ENCODE measurements at places on chromosomes 3 and 15.

DNA sequence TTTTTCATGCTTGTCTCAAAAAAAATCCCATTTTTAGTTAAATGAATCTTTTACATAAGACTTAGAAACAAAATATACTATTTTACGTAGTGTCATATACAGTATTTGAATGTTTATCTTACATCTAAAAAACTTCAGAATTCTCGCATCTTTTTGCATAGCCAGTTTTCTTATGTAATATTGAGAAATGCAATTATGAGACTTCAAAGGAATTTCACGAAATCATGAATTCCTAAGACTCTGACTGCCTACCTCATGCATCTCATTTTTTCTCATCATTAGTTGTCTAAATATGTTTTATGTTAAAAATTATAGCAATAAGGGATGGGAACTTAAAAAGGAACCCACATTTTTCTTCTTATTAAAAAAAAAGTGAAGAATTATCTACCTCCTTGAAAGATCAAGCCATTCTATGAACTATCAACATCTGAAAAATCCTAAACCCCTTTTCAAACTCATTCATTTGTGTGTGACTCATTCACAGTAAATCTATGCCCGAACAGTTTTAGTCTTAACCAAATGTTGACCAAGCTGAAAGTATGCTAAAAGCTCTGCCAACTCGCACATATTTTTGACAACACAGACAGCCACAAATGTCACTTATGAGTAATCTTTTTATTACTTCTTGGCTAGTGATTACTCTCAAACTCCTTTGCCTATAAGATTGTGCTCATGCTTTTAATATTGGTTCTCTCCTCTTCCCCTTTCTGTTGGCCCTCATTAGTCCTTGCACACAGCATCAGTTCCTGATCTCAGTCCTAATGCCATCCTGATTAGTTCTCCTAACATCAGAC lies 115.9 kb downstream of the DCLK3 start:
- peak; percentile 98 for DNase-seq

GRCh38 chr3:29070959-29071634 lies 209.8 kb upstream of the RBMS3 start:
- peak; percentile 1 for DNase-seq

DNA sequence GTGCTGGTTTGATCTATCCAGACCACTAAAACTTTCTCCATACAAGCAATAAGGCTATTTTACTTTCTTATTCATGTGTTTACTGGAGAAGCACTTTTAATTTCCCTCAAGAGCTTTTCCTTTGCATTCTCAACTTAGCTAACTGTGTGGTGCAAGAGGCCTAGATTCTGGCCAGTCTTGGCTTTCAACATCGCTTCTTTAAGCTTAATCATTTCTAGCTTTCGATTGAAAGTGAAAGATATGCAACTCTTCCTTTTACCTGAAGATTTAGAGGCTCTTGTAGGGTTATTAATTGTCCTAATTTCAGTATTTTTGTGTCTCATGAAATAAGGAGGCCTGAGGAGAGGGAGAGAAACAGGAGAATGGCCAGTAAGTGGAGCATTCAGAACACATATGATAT lies 234.8 kb upstream of the GADL1 start:
- no peak for DNase-seq

DNA sequence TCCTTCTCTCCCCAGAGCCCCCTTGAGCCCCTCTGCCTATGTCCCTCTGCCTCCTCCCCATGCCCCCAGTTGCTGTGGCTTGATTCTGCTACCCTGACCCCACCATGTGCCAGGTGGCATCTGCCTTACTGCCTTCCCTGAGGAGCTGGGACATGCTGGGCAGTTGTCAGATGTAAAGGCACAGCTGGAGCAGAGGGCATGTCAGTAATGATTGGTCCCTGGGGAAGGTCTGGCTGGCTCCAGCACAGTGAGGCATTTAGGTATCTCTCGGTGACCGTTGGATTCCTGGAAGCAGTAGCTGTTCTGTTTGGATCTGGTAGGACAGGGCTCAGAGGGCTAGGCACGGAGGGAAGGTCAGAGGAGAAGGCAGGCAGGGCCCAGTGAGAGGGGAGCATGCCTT lies 3.5 kb upstream of the PPCDC start:
- DNase-seq = no peak

DNA sequence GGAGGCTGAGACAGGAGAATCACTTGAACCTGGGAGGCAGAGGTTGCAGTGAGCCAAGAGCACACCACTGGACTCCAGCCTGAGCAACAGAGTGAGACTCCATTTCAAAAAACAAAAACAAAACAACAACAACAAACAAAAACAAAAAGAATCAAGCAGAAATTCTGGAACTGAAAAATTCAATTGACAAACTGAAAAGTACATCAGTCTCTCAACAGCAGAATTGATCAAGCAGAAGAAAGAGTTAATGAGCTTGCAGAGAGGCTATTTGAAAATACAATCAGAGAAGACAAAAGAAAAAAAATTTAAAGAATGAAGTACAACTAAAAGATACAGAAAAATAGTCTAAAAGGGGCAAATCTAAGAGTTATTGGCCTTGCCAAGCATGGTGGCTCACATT lies 22.6 kb downstream of the EFHB start:
- no peak for DNase-seq

DNA sequence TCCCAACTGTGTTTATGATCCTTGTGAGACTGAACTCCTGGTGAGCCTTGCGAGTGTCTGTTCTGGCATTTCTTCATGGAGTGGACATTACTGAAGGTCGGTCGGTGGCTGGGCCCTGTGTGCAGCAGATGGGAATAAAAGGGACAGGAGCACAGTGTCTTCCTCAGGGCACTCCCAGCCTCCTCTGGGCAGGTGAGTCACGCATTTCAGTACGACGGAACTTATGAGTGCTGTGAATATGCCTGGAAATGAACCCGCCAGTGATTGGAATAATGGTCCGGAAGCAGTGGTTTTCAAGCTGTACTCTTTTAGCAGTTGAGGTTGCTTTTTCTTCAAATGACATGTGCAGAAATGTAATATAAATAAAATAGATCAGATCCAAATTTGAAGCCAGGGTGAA lies 55.1 kb downstream of the LARS2 start:
- peak; percentile 54 for DNase-seq

DNA sequence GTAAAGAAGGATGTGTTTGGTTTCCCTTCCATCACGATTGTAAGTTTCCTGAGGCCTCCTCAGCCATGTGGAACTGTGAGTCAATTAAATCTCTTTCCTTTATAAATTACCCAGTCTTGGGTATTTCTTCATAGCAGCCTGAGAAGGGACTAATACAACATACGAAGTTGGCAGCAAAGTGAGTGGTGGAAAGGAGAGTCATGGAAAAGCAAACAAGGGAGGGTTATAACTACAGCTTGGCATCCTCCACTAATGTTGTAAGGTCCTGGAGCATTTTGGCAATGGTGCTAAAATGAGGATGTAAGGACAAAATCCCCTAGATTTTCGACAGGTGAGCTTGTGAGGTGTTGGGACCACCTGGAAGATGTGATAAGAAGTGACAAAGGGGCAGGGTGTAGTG lies 5.8 kb upstream of the TMEM41A start:
- no peak for DNase-seq

DNA sequence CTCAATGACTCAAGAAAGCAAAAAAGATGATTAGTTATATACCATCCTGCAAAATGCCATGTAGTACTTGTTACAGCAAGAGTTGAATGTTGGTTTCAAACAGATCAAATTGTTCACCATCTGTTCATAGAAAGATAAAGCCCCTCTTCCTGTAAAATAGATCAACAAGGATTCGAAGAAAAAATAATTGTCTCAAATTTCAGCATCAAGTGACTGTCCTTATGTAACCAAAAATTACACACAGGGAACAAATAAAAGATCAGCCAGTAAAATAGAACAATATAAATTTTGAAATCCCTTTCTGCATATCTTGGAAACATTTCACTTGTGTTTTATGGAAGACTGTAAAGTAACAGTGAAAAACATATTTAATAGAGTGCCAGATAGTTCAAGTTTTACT lies 165.1 kb upstream of the STAC start:
- DNase-seq = no peak

GRCh38 chr3:22887664-22888291 lies 315.3 kb upstream of the UBE2E2 start:
- DNase-seq = peak; percentile 9

- peak; percentile 94 for DNase-seq
Measured at GRCh38 chr3:45064512-45065372, 38.6 kb downstream of the CLEC3B start.

GRCh38 chr3:67460841-67461510 lies 193.4 kb downstream of the SUCLG2 start:
- DNase-seq = peak; percentile 39

DNA sequence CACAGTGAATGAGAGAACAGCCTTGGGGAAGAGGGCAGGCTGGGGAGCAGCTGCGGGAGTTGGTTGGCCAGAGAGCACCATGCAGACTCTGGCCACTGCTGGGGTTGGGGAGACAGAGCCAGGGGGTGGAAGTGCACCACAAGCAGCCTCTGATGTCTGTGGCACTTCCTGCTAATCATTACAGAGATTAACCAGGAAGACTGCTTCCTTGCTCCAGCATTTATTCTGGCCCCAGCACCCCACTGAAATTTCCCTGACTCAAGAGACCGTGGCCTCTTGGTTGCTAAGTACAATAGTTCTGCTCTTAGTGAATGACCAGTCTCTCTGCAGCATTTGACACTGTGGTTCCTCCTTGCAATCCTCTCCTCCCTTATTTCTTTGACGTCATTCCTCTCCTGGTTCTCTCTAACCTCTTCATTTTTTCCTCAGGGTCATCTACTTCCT lies 266.2 kb upstream of the ROPN1 start:
- peak; percentile 70 for DNase-seq

DNA sequence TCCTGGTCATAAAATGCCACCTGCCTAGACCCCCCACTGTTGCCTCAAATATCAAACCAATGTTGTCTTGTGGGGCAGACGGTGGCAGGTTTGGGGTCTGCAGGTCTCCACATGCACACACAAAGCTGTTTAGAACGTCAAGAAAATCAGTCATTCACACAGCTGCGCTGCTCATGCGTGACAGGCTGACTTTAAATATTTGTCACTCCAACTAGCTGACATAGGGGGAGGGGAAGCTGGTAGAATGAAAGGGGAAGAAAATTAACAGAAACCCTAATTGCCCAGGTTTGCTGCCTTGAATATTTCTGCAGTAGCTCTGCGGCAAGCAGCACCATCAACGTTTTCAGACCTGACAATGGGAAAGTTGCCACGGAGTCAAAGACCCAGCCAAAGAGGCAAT lies 201.8 kb downstream of the ABHD5 start:
- DNase-seq = no peak

DNA sequence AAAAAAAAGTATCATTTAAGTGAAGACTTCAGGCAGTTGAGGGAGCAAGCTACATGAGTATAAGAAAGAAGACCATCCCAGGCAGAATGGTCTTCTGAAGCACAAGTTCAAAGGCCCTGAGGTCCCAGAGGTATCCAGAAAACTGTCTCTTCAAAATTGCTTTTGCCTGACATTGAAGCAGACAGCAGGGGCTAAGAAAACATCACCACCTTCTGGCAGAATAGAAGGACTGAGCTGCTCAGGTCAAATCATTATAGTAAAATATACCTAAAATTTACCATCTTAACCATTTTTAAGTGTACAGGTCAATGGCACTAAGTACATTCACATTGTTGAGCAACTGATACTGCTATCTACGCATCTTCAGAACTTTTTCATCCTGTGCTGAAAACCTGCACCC lies 16.4 kb downstream of the GPR160 start:
- DNase-seq = no peak

- no peak for DNase-seq
Measured at GRCh38 chr3:46406443-46406787, 451 bp downstream of the CCR5AS start.

DNA sequence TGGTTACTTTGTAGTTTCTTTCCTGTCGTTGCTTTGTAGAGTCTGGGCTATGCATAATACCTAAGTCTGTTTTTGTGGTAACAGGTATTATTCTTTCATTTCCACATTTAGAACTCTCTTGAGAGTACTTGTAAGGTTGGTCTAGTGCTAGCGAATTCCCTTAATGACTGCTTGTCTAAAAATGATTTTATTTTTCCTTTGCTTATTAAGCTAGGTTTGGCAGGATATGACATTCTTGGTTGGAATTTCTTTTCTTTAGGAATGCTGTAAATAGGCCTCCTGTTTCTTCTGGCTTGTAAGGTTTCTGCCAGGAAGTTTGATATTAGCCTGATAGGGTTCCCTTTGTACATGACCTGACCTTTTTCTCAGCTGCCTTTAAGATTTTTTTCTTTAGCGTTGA lies 70.1 kb upstream of the SGO1 start:
- DNase-seq = no peak

- peak; percentile 21 for DNase-seq
Measured at GRCh38 chr3:197234947-197235914, 63.2 kb downstream of the DLG1 start.

DNA sequence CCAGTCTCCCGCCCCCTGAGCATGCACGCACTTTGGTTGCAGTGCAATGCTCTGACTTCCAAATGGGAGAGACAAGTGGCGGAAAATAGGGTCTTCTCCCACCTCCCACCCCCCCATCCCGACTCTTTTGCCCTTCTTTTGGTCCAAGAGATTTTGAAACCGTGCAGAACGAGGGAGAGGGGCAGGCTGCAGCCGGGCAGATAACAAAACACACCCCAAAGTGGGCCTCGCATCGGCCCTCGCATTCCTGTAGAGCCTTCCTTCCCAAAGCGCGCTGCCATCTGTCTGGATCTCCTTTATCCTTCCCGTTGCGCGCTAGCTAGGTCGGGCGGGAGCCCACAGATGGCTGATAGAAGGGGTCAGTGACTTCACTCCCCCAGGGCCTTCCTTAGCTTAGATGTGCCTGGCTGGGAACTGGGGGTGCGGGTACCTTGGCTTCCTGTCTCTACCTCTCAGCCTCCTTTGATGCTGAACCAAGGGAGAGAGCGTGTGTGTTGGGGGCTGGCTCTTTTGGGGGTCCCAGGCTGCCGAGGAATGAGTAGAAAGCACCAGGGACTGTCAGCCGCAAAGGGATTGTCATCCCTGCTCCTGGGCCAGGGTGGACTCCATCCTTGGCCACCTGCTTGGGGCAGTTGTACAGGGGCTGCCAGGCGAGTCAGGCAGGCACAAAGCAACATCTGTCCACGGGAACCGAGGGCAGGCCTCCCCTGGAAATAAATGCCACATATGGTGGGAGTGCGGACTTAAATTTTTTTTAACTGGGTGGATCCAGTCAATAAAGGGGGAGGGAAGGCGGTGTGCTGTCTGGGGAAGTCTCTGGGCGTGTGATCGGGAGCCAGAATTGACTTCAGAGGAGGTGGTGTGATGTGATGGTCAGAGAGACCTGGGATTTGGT lies 1.8 kb downstream of the SMAD3 start:
- DNase-seq = no peak

GRCh38 chr15:68739390-68740080 lies 81.2 kb downstream of the ANP32A start:
- DNase-seq = no peak

DNA sequence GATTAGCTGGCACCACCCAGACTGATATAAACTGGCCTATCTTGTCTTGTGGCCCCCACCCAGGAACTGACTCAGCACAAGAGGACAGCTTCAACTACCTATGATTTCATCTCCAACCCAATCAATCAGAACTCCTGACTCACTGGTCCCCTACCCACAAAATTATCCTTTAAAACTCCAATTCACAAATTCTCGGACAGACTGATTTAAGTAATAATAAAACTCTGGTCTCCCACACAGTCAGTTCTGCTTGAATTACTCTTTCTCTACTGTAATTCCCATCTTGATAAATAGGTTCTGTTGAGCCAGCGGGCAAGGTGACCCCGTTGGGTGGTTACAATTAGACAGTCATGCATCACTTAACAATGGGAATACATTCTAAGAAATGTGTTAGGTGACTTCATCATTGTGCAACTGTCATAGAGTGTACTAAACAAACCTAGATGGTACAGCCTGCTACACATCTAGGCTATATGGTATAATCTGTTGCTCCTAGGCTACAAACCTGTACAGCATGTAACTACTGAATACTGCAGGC lies 48.1 kb upstream of the MAP4 start:
- peak; percentile 27 for DNase-seq
